ENCODE measurements at places on chromosomes 7 and 10.

DNA sequence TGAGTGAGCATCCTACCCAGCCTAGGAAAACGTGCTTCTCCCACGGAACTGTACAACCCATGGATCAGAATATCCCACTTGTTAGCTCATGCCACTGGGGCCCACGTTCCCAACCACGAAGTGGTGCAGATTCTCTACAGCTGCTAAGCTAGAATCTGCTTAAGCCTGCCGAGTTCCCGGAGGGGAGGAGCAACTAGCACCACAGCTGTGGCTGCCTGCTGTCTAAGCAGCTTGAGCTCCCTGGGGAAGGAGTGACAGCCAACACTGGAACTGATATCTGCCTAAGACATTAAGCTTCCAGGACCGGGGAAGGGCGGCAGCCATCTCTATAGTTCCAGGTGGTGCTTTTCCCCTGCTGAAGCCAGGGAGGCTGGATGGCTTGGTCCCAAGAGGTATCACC is 334.7 kb upstream of the CHRM2 start:
- no peak for DNase-seq

DNA sequence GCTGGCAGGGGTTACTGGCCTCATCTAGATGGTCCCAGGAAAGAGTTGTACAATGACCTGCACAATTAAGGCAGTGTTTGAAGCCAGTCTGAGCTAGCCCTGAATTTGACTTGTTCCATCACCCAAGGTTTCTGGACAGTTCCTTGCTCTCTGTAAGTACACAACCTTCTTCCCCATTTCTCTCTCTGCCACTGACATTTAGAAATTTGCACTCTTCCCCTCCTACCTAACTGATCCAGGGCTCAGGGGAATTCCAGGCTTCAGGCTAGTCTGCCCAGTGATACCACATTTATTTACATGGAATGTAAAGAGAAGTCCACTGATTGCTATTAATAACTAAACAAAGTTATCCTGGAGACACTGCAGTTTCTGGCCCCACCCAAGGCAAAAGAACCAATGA is 139.0 kb upstream of the GPR26 start:
- DNase-seq: no peak

DNA sequence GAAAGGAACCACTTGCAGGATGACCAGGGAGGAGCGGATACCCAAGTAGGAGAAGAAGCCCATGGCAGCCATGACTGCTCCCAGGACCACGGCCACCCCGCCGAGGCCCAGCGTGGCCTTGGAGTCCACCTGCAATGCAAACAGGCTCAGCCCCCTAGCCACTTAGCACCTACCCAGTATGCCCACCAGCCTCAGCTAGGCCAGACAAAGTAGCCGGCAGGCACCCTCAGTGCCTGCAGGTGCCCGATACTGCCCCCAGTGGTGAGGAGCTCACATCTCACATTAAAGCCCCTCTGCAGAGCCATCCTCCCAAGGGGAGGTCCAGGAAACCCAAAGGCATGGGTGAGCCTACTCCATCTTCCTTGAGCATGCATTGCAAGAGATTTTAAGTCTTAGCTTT is 6.6 kb downstream of the NPC1L1 start:
- peak; percentile 58 for DNase-seq

GRCh38 chr7:156802214-156802613 is 90.8 kb downstream of the LMBR1 start:
- DNase-seq: no peak

DNA sequence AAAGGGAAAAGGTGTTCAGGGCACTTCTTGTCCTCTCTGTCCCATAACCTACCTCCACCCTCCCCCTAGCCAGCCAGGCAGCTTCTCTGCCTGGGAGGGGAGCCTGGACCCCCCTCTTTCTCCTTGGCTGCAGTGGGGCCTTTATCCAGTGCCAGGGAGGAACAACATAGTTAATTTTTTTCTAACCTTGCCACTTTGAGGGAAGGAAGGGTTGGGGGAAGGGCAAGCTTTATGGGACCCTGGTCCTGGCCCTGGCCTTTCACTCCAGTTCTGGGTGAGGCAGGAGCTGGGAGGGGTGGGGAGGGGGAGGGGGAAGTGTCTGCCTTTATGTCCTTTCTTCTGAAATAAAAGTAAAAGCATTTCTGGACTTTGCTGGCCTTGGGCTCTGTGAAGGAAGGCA is 4.5 kb downstream of the VGF start:
- no peak for DNase-seq

DNA sequence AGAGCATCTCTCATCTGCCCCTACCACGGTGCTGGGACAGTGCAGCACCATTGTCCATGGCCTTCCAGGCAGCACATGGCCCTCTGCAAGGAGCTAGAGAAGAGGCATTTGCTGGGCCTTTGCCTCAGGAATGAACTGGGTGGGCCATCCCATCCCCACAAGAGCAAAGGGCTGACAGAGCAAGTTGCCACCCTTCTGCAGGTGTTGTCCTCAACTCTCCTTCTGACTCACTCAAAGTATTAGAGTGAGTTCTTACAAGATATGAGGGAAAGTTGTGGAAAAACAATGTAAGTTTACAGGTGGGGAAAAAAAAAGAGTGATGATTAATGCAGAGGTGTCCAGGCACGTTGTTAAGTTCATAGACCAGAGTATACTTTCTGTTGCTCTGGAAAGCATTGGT is 261.2 kb downstream of the SKIDA1 start:
- DNase-seq: no peak

DNA sequence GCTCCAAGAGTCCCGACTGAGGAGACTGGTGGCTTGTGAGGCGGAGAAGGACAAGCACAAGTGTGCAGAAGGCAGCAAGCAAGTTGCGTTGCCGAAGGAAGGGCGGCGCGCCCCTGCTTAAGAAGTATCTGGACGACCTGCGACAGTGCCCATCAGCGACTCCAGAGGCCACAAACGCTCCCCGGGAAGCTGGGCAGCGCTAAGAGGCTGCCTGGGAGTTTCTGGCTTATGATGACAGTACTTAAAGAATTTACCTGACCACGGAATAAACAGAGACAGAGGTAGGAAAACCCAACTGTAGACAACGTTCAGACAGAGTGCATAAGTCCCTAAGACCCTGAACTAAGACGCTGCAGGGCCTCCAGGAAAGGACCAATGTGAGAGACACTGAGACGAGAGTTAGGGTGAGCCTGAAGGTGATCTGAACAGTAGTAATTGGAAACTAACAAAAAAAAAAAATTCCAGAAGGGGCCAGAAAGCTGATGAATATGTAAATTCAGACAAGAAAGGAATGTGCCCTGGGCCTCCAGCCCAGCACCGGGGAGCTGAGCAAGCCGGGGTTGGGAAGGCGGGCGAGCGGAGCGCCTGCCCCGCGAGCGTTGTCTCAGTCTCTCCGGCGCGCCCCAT is 1.0 kb downstream of the OSBPL3 start:
- peak; percentile 5 for DNase-seq

DNA sequence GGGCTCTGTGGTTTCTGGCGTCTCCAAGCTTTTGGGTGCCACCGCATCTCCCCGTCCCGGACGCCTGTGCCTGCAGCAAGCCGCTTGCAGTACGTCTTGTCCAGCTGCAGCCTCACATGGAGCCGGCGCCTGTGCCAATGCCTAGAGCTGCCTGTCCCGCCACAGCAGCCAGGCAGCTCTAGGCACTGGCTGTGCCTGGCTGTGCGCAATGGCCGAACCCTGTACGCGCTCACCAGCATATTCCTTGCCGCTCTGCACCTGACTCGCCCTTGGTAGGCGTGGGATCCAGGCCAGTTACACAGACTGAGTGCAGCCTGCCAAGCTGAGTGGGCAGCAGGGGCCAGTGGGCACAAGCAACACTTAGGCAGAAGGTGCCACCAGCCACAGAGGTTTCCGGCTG is 381.2 kb upstream of the SORCS1 start:
- DNase-seq: no peak
